CD4-positive, alpha-beta memory T cell (primary cell): ENCODE measurements at places on chromosomes 13 and 19.

DNA sequence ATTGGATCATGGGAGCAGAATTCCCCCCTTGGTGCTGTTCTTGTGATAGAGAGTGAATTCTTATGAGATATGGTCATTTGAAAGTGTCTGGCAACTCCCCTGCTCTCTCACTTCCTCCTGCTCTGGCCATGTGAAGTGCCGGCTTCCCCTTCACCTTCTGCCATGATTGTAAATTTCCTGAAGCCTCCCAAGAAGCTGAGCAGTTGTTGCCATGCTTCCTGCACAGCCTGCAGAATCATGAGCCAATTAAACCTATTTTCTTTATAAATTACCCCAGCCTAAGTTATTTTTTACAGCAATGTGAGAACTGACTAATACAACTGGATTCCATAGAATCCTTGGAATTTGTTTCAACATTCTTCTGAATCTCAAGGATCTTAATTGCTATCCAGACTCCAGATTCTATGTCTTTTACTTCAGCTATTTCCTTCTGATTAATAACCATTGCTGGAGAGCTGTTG, 328.1 kb downstream of the SLITRK5 start:
- no peaks in the 10 kb centered on the region for H3K4me1 ChIP-seq
- no peaks in the 10 kb centered on the region for H3K27me3 ChIP-seq
- no peak overlapping the region for H3K4me3 ChIP-seq
- H3K36me3 ChIP-seq = no peaks in the 10 kb centered on the region
- no peak overlapping the region for H3K27ac ChIP-seq
- DNase-seq = no peak

- H3K27me3 ChIP-seq = no peaks in the 10 kb centered on the region
- H3K36me3 ChIP-seq = no peaks in the 10 kb centered on the region
- H3K27ac ChIP-seq = no peak overlapping the region
- H3K4me1 ChIP-seq = no peaks in the 10 kb centered on the region
Measured at GRCh38 chr13:44806826-44807225, 182.4 kb downstream of the NUFIP1 start.

- H3K4me3 ChIP-seq = no peak overlapping the region
- peaks cover 8% of the 10 kb centered on the region for H3K4me1 ChIP-seq
- H3K27me3 ChIP-seq = no peaks in the 10 kb centered on the region
- no peaks in the 10 kb centered on the region for H3K36me3 ChIP-seq
- H3K27ac ChIP-seq = no peak overlapping the region
Measured at GRCh38 chr13:51601601-51602565, 17.6 kb downstream of the WDFY2 start.

GRCh38 chr13:29499506-29500165, 95.9 kb downstream of the SLC7A1 start:
- no peaks in the 10 kb centered on the region for H3K27me3 ChIP-seq
- H3K36me3 ChIP-seq = no peaks in the 10 kb centered on the region

DNA sequence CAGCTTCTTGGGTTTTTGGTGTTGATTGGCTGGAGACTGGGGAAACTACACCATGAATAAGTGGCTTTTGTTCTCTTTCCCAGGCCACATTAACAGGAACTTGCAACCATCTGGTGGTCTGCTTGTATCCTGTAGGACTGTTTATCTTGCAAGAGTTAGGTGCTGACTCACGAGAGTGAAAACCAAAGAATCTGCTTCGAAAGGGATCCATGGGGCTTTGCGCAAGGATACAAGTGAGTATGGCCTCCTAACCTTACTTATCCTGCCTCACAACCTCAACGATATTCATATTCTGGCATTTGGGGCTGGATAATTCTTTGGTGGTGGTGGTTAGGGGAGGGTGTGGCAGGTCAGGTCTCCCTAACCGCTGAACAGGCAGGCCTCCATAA, 4.7 kb upstream of the SIGLECL1 start:
- no peak for DNase-seq
- H3K27ac ChIP-seq = no peak overlapping the region
- no peaks in the 10 kb centered on the region for H3K27me3 ChIP-seq
- no peaks in the 10 kb centered on the region for H3K36me3 ChIP-seq
- H3K4me3 ChIP-seq = no peak overlapping the region
- H3K4me1 ChIP-seq = no peaks in the 10 kb centered on the region

DNA sequence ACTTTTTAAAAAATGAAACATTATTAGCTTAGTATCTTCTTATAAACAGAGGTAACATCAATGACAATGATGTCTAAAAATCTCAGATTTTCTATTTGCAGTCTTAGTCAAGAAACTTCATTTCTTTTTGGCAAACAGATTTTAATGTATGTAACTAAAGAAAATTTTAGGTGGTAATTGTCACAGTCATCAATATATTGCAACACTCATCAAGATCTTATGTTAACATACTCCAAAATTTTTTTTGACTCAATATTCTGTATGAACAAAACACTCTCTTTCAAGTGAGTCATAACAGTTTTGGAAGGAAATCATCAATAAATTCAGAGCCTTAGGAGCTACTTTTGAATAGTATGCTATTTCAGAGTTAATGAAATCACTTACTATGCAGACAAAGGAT, 1507.6 kb downstream of the SLITRK1 start:
- no peaks in the 10 kb centered on the region for H3K36me3 ChIP-seq
- no peak overlapping the region for H3K27ac ChIP-seq
- no peak overlapping the region for H3K4me3 ChIP-seq
- H3K4me1 ChIP-seq = no peaks in the 10 kb centered on the region

- no peak for DNase-seq
- no peaks in the 10 kb centered on the region for H3K27me3 ChIP-seq
- no peak overlapping the region for H3K27ac ChIP-seq
- H3K4me3 ChIP-seq = no peak overlapping the region
Measured at GRCh38 chr19:30731591-30731990, 359.4 kb downstream of the ZNF536 start.

GRCh38 chr13:43077046-43077445, 53.7 kb downstream of the DNAJC15 start:
- DNase-seq = no peak
- H3K27ac ChIP-seq = no peak overlapping the region
- H3K36me3 ChIP-seq = no peaks in the 10 kb centered on the region
- peaks cover 27% of the 10 kb centered on the region for H3K4me1 ChIP-seq
- no peak overlapping the region for H3K4me3 ChIP-seq
- H3K27me3 ChIP-seq = no peaks in the 10 kb centered on the region
